Activated CD4-positive, alpha-beta T cell treated with anti-CD3 and anti-CD28 coated beads, Interleukin-2, Interleukin-4, amounts not matched to agents 100 ng/mL and 50 ng/mL, durations not matched to agents 16 hours and 8 hours (primary cell): ENCODE measurements at places on chromosomes 7 and 10.

DNA sequence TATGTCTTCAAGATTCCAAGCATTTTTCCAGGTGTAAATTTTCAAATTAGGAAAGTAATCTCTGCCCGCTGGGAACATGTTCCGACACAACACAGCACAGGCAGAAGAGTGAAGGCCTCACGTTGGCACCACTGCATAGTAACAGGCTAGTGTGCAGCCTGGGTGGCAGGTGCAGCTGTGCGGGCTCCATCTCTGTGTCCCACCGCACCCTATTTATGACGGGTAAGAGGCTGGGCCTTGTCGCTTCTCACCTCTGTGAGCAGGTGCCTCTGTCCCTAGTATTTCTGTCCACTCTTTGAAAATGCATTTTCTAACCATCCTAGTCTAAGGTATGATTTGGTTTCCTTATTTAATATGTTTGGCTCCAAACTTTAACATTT is 24.1 kb downstream of the VIPR2 start:
- DNase-seq = no peak

- DNase-seq = no peak
These were observed 189.9 kb upstream of the CXCL12 start for GRCh38 chr10:44574596-44575480.

DNA sequence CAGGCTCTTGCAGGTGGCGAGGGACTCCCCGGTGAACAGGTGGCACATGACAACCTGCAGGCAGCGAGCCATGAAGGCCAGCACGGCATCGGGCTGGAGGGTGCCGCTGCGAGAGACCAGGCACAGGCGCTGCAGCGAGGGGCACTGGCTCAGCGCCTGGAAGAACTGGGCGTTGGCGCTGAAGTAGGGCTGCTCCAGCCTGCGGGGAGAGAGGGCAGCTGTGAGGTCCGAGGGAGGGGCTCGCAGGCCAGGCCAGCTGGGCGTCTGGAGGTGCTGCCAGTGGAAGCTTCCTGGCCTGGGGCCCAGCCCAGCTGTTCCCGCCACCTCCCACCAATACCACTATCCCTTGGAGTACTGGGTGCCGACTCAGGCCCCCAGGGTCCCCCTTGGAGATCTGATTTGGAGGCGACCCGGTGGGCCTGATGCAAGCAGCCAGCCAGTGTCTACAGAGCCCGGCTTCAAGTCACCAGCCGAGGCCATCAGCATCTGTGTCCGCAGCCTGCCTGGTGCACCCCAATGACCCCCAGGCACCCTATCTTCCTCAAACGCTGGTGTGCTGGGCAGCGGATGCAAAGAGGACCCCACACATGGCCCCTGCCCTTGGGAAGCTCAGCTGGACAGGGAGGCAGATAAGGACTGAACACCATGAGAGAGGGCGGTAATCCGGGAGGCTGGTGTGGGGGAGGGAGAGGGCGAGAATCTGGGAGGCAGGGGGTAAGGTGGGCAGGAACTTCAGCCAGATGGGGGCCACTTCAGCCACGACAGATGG is 67.8 kb upstream of the TNRC18 start:
- DNase-seq = no peak

GRCh38 chr10:96244354-96244753 is 27.0 kb downstream of the BLNK start:
- no peak for DNase-seq

DNA sequence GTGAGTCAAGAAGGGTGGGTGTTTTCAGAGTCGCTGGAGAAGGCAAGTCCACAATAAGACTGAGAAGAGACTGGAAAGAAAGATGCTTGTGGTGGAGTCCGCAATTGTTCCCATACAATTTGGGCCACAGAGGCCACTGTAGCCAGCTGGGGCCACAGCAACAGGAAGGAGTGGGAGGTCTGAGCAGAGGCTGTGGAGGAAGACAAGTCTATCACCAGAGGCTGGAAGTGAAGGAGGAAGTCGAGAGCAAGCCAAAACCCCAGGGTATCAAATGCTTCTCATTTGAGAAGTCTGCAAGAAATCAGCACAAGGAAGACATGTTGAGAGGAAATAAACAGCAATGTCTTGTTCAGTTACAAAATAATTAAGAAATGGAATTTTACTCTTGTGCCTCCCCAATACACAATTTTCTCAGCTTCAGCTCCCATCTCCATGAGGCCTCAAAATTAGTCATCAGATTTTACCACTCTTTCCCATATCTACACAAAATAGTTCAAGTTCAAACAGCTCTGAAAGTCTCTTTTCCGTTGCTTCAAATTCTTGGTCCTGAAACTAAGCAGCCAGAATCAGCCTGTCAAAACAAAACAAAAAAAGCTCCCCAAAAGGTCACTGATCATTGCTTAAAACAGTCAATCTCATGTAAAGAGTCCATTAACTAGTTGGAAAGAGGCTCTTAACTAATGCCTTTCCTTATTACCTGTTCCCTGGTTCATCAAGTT is 31.6 kb downstream of the SLC16A12 start:
- DNase-seq = no peak

- DNase-seq = no peak
These were observed 74.7 kb downstream of the CUX1 start for GRCh38 chr7:101891936-101892640.

GRCh38 chr10:112815269-112816032 is 134.6 kb upstream of the TCF7L2 start:
- peak; percentile 43 for DNase-seq
